ENCODE measurements at places on chromosomes 12 and 14.
A peak's percentile ranks its signal among the peaks of the same experiment; 100 is the strongest.

DNA sequence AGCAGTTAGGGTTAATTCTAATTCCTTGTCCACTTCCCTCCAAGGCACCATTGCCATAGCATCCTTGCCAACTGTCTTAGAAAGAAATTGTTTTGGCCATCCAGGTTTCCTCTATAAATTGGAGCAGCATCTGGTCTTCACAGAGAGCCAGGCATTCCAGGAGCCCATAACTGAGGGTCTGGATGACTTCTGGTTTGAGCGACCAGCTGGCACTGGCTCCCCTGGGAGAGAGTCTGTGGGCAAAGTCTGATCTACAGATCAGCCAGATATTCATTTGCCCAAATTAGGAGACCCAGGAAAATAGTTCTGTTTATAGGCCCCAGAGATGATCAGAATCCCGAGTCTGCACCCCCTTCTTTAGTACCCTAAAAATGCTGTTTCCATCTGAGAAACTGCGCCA is 16.0 kb downstream of the VSX2 start:
- DNase-seq = no peak

DNA sequence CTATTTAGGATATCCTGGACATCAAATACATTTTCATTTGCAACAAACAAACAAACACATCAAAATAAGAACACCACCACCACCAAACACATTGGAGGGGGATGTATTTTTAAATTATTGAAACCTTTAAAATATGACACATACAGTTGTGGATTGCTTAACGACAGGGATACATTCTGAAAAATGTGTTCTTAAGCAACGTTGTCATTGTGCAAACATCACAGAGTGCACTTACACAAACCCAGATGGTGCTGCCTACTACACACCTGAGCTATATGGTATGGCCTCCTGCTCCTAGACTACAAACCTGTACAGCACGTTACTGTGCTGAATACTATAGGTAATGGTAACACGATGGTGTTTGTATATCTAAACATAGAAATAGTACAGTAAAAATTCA is 19.4 kb downstream of the PYGL start:
- no peak for DNase-seq

- no peak for DNase-seq
These were observed 2.9 kb downstream of the OAS1 start for GRCh38 chr12:112909693-112910092.

GRCh38 chr12:103645202-103645601 is 58.1 kb downstream of the STAB2 start:
- no peak for DNase-seq

DNA sequence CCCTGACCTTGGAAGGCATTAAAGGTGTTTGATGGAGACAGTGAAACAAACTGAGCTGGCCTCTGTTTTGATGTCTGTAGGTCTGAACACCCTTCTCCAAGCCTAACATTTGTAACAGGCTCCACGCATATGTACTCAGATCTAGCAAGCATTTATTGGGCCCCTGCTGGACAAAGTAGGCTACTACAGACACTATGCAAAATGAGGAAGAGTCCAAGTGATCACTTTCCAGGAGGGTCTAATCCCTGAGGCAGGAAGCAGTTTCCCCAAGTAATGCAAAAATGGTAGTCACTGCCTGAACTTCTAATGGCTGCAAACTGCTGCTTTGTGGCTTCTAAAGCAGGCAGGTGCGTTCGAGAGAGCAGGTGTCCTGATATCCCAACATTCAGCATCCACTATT is 405.8 kb downstream of the MED13L start:
- no peak for DNase-seq

- DNase-seq = no peak
These were observed 28.2 kb downstream of the GALNT16 start for GRCh38 chr14:69288011-69288771.

DNA sequence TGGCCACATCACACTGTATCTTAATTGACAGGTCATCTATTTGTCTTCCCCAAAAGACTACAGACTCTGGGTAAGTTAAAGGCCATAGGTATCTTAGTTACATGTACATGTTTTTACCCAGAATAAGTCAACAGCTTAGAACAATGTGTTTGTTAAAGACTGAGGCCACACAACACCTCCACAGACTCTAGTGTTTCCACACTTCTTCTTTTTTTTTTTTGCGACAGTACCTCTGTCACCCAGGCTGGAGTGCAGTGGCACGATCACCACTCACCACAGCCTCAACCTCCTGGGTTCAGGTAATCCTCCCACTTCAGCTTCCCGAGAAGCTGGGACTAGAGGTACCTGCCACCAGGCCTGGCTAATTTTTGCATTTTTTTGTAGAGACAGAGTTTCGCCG is 1.3 kb downstream of the GPN3 start:
- DNase-seq = no peak

DNA sequence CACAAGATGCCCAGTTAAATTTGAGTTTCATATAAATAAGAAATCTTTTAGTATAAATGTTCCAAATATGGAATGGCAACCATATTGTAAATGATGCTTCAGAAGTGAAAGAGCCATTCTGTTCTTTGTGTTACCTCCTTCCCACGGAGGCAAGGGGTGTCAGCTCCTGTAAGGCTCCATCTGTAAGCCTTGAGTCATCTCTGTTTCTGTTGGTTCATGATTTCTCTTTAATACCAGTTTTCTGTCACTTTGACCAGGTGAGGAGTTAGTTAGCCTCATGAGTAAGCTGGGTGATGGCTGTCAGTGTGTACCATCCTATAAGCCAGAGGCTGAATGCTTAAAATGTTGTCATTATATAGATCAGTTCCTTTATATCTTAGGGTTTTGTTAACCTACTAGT is 61.9 kb downstream of the TMEM30B start:
- DNase-seq = no peak

- DNase-seq = no peak
These were observed 8.2 kb upstream of the MAX start for GRCh38 chr14:65110525-65110924.

DNA sequence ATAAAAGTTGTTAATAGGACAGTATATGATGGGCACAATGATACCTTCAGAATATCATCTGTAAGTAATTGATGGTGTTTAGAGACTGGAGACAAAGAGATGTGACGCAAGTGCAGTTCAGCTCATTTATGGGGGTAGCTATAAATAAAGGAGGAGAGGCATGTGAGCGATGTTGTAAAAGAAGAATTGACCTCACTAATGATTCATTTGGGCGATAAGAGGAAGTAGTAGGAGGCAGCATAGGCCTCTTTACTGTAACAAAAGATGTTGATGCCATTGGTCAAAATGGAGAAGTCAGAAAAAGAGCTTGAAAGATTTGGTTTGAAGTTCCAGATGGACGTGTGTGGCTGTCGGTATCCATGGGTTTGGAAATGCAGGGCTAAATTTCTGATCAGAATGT is 70.0 kb downstream of the FLRT2 start:
- DNase-seq = no peak

GRCh38 chr14:101039031-101039754 is 135.7 kb upstream of the RTL1 start:
- DNase-seq = no peak

DNA sequence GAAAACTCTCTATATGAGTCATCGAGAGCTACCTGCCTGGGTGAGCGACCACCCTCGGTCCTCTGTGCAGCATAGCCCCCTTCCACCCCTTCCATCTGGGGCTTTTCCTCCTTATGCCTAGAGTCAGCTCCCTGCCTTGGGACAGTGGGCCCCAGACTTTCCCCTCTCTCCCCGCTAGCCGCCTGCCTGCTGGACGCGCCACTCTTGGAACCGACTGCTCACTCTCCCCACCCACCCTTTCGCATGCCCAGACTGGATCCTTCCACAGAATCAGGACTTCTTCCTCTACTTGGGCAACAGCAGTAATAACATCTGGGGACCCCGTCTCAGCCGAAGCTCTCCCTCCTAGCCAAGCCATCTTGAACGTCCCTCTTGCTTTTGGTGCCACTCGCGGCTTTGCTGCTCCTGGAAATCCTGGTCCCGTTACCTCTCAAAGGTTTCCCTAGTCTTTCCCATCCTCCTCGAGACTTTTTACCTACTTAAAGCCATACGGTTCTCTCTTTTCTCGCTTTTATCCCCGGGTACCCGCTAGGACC is 671 bp downstream of the ESYT1 start:
- peak; percentile 33 for DNase-seq

DNA sequence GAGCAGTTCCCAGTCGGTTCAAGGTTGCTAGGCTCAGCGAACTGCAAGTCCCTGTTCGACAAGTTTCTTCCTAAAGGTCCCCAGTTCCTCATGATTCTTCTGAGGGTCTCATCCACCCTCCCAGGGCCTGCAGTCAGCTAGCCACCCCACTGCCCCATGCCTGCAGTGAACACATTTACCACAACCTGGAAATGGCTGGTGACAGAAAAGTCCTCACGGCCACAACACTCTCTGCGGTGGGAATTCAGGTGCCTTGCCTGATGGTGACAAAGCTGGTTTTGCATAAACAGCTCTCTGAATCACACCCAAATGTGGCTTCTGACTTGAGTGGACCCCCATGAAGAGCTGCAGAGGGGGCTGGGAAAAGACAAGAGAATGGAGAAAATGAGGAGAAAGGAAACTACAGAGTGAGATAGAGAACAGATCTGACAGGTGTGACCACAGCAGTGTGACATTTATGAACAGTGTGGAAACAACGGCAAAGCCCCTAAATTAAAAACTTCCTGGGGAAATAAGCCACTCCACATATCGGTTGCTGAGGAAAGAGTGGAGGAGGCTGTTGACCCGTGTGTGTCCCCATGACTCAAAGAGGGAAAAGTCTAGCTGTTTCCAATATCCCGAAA is 1.3 kb upstream of the CD27 start:
- DNase-seq = peak; percentile 31

- no peak for DNase-seq
These were observed 4.2 kb upstream of the RPS6KL1 start for GRCh38 chr14:74927225-74927624.

DNA sequence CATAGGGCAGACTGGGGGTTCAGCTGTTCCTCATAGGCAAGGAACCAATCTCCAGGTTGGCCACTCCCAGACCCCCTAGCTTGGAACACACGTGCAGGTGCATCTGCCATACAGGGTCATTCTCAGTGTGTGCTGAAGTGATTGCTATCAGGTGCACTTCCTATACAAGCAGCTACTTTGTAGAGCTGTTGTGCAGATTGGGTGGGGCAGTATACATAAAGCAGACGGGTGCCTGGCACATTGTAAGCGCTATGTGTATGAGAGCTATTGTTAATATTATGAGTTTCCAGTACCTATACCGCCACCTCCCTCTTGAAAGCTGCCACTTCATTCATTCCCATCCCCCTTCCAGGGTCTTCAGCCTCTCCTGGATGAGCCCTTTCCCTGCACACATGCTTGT is 17.3 kb downstream of the IRF2BPL start:
- DNase-seq = no peak

GRCh38 chr14:69828354-69828753 is 31.3 kb upstream of the SLC10A1 start:
- no peak for DNase-seq

DNA sequence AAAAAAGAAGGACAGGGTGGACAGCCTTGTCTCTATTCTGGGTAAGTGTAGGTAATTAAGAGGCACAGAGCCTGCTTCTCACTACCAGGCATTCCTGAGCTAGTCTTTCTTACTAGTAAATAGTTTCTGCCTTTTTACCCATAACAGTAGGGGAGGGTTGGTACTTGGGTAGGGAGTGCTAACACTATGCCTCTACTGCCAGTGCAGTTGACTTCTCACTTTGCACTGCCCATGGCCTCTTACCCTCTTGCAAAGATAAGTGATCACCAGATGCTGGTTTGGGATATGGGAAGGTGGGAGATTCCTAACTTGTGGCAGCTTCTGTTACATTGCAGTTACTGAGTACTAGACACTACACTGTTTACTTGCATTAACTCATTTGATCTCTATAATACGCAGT is 11.6 kb downstream of the AHSA1 start:
- DNase-seq = no peak

DNA sequence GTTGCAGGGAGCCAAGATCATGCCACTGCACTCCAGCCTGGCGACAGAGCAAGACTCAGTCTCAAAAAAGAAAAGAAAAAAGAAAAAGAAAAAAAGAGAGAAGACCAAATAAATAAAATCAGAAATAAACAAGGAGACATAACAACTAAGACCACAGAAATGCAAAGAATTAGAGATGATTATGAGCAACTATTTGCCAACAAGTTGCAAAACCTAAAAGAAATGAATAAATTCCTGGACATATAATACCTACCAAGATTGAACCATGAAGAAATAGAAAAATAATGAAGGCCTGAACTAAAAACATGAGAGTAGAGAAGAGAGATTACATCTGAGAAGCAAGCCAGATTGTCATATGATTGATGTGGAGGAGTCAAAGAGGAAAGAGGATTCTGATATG is 17.6 kb upstream of the EPS8 start:
- no peak for DNase-seq

DNA sequence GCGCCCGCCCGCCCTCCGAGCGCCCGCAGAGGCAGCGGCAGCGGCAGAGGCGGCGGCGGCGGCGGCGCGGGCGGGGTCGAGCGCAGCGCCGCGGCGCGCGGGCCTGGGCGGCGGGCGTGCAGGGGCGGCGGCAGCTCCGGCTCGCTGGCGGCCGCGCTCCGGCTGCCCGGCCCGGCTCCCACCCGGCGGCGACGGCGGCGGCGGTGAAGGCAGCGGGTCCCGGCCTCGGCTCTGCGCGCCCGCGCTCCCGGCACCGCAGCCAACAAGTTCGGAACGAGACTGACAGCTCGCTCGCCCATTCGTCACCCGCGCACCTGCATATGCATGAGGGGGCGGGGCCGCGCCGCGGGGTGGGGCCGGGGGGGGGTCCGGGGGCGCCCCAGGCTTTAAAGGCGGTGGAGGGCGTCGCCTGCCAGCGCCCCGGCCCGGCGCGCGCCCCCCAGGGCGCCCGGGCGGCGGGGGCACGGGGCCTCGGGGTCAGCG is at the start of gene JAG2:
JAG2 (minus strand) TSS at position 281 of the 483 bp plus-strand sequence. CDS start 356 bp downstream, outside the sequence.
- peak; percentile 50 for DNase-seq

DNA sequence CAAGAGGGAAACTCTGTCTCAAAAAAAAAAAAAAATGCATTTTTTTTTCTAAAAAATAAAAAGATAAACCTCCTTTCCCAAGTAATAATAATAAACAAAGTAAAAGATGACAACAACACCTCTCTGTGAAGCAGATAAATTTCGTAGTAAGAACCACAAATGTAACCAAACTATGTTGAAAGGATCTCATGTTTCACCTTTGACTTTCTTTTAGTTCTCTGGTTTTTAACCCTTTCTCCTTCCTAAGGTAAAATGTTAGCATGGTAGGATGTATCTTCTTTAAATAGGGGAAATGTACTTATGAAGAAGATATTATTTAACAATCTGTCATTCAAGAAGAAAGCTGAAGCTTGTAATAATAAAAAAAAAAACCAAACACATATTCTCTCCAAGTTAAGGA is 1.8 kb upstream of the KLHL42 start:
- DNase-seq = no peak

- DNase-seq = peak; percentile 69
These were observed 182.2 kb upstream of the GRIP1 start for GRCh38 chr12:66860752-66861750.

DNA sequence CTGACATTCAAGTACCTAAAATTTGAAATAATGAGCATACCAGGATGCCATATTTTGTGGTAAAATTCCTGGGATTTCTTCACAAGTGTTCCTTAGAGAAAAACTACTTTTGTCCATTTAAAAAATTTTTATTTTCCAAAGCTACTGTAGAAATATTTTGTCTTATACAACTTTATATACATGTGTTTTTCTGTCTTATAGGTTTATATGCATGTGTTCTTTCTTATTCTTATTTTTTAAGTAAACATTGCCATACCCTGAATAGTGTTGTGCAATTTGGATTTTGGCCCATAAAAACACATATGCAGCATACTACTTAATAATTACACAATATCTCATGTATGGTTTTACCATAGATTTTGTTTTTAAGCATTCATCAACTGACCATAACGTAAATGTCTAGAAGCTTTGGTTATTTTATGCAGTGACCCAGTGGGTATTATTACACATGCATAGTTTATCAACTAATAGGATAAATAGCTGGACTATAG is 1107.4 kb upstream of the SEL1L start:
- DNase-seq = no peak

Data from CD4-positive, alpha-beta T cell treated with Interleukin-4 for 4 hours (primary cell).